NCI-H1092 treated with DMSO at 0.1 percent for 48 hours (cell line): ENCODE measurements at places on chromosomes 2 and 18.
A peak's percentile ranks its signal among the peaks of the same experiment; 100 is the strongest.

DNA sequence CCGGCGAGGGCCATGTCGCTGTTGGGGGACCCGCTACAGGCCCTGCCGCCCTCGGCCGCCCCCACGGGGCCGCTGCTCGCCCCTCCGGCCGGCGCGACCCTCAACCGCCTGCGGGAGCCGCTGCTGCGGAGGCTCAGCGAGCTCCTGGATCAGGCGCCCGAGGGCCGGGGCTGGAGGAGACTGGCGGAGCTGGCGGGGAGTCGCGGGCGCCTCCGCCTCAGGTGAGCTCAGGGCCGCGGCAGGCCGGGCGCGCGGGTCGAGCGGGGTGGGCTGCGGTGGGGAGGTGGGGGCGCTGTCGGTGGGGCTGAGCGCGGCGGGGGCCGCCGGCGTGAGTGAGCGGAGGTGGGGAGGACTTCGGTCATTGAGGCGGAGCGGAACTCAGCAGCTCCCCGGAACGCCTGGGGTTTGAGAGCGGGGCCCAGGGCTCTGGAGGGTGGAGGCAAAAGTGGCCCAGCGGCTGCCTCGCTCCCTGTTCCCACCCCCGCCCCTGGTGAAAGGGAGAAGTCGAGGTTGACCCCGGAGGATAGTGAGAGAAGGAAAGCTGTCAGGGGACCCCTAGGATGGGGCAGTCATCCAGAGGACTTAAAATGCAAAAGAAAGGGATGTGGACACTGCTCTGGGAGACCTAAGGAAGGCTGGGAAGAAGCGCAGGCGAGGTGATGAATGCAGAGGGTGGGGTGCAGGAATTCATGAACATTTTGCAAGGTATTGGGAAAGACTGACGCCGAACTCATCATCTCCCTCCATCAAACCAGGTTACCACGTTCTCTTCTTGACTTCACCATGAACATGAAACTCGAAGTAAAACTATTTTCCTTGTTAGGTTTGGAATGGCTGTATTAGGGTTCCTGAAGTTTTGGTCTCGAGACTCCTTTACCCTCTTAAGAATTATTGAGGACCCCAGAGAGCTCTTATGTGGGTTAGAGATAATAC, 633 bp downstream of the MALT1 start:
- DNase-seq = peak; percentile 66

- no peak for DNase-seq
Observed at GRCh38 chr2:70482401-70482800, 71.2 kb downstream of the TGFA start.

GRCh38 chr2:69948032-69948962, 13.1 kb downstream of the ASPRV1 start:
- DNase-seq = no peak

GRCh38 chr2:136051725-136052048, 66.3 kb upstream of the DARS1 start:
- no peak for DNase-seq

DNA sequence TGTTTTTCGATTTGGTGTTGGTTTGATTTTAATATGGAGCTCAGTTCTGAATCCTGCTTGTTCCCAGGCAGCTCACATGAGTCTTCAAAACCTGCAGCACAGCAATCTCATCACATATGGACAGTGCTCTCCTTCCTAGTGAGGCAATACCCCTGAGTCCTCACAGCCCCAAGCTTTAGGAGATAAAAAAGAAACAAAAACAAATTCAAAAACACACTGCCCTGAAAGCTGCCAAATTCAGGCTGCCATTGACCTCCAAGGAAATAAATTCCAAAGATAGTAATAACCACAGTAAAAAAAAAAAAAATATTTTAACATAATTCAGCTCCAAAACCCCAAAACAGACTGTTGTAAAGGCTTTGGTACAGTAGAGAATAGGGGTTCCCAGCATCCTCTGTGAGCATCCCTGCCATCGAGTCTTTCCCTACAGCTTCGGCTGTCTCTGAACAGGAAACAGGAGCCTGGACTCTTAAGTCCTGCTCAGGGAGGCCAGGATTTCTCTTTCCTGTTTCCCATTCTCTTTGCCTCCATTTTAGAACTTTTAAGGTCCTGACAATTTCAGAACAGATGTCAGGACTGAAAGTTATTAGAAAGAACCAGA, 14.7 kb upstream of the SP3 start:
- DNase-seq = no peak

DNA sequence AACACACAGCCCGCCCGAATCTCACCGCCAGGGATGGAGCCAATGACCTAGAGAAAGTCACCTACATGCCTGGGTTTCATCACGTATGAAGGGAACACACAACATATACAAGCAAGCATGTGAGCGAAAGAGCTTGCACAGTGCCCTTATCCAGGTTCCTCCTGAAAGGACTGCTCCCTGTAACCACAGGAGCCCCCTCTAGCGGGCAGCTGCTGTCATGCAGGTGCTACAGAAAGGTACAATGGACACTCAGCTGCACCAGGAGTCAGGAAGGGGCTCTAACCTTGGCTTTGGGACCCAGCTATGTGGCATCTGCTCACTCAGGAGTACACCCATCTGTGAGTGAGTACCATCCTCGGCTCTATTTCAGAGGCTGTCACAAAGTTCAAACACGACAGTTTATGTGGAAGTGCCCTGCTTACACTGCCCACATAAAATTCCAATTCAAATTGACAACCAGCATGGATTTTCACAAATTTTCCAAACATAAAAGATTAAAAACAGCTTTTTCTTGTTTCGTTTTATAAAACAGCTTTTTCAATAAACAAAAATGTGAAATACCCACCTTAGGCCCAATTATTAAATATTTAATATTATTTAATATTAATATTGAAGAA, 3.5 kb downstream of the NDUFA10 start:
- peak; percentile 0 for DNase-seq

- DNase-seq = no peak
Observed at GRCh38 chr18:47120428-47120827, 29.9 kb downstream of the HDHD2 start.

DNA sequence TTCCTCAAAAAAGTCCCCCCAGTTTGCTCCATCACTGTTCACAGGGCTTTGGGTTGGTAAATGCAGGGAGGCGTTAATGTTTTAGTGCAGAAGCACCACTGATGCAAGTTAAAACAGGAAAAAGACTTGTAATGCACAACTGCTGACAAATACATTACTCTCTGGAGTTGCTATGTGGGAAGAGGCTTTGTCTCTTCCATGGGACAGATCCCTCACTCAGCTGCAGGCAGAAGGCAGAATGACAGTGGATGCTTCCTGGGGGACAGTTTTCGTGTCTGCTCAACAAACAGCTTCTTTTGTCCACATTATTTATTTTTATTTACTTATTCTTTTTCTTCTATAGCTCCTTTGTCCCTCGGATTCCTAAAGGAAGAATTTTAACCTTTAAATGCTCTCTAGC, 22.7 kb upstream of the KCNE4 start:
- no peak for DNase-seq
